ENCODE measurements at places on chromosomes 2 and 18.

DNA sequence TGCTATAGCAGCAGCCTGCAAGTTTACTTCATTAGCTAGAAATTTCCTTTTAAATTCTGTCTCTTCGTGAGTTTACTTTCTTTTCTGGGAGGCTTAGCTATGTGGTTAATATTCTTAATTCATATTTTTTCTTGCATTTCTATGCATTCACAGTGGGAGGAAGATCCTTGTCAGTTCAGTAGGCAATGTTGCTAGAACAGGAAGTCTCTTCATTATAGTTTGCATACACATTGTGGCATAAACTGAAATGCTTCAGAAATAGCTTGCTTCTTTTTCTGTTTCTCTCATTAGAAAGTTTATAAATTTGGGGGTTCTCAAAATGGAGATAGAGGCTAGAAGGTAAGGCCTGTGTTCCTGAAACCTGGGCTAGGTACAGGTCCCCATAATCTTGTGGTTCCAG is 8.1 kb upstream of the ARHGAP15 start:
- H3K27me3 ChIP-seq = no peaks in the 10 kb centered on the region
- DNase-seq = no peak
- H3K4me1 ChIP-seq = no peaks in the 10 kb centered on the region
- H3K4me3 ChIP-seq = no peak overlapping the region

DNA sequence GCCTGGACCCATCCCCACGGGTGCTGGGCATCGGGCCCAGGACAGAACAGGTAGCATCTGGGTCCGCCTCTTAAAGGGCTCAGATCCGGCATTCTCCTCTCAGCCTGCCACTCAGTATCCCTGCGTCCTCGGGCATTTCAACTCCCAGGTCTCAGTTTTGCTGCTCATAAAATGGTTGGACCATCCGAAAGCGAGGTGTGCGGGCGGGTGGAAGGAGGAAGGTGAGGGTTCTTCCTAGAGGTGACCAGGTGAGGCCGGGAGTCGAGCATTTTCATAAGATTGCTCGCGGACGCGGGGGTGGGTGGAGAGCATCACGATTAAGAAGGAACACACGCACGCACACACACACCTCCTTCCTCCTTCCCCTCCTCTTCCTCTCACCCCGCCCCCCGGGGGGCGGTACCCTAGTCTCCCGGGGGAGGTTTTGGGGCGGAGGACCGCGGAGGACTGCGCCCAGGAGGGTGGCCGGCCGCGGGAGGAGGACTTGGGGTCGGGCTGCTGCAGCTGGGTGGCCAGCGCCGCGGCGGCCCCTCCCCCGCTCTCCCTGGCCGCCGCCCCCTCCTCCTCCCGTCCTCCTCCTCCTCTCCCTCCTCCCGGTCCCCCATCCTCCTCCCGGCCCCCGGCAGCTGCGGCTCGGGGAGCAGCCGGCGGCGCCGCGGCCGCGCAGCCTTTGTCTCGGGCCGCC is 97.9 kb upstream of the GPR45 start:
- no peaks in the 10 kb centered on the region for H3K27me3 ChIP-seq
- peaks cover 20% of the 10 kb centered on the region for H3K4me1 ChIP-seq
- DNase-seq = no peak

DNA sequence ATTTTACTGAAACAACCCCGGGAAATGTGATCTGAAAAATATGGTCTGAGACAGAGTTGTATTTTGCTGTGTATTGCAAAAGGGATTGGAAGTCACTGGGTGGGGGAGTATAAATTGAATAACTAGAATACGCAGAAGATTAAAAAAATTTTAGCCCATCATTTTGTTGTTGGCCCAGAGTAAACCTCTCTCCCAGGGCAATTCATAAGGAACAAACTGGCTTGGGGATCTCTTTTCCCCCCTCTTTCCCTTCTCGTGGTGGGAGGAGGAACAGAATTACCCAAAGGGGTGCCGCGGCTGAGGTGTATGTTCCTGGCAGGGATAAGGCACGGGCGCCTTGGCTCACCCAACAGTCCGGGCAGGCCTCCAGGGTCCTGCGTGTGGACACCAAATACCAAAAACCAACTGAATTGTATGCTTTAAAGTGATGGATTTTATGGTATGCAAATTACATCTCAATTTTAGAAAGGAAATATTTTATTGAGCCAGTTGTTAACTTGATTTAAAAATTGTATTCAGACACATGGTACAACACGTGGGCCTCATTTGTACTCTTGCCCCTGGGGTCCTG is 121.2 kb upstream of the SPRED2 start:
- H3K36me3 ChIP-seq = no peaks in the 10 kb centered on the region
- H3K27me3 ChIP-seq = no peaks in the 10 kb centered on the region
- H3K4me1 ChIP-seq = no peaks in the 10 kb centered on the region
- DNase-seq = no peak
- no peak overlapping the region for H3K4me3 ChIP-seq

DNA sequence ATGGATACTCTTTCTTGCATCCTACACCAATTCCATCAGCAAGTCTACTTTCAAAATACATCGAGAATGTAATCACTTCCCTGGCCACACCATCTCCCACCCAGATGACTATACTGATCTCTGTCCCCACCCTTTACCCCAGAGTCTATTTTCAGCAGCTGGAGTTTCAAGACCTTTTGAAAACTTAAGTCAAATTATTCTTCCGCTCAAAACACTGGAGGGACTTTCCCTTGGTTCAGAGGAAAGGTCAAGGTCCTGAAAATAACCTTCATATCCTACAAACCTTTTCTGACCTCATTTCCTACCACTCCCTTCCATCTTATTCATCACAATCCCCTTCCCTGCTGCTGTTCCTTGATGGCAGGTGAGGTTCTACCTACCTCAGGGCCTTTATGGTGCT is 58.8 kb upstream of the LYPD6 start:
- no peaks in the 10 kb centered on the region for H3K27me3 ChIP-seq
- no peak overlapping the region for H3K4me3 ChIP-seq
- no peaks in the 10 kb centered on the region for H3K36me3 ChIP-seq
- no peaks in the 10 kb centered on the region for H3K4me1 ChIP-seq

GRCh38 chr18:69401972-69402532 is 1.4 kb downstream of the DOK6 start:
- peak overlapping the region; percentile 46 for H3K4me3 ChIP-seq
- H3K27me3 ChIP-seq = peaks cover 5% of the 10 kb centered on the region
- DNase-seq = no peak
- H3K36me3 ChIP-seq = no peaks in the 10 kb centered on the region

- no peaks in the 10 kb centered on the region for H3K27me3 ChIP-seq
- no peak overlapping the region for H3K27ac ChIP-seq
- H3K36me3 ChIP-seq = no peaks in the 10 kb centered on the region
- H3K4me3 ChIP-seq = no peak overlapping the region
- no peak for DNase-seq
Measured at GRCh38 chr2:206480620-206481019, 37.3 kb downstream of the ADAM23 start.

- H3K27me3 ChIP-seq = no peaks in the 10 kb centered on the region
- no peaks in the 10 kb centered on the region for H3K36me3 ChIP-seq
Measured at GRCh38 chr2:85314884-85315242, 12.9 kb downstream of the TGOLN2 start.

GRCh38 chr18:68721681-68722583 is 7.0 kb upstream of the TMX3 start:
- DNase-seq = no peak
- no peaks in the 10 kb centered on the region for H3K4me1 ChIP-seq
- peak overlapping the region; percentile 5 for H3K4me3 ChIP-seq
- no peaks in the 10 kb centered on the region for H3K27me3 ChIP-seq
- no peaks in the 10 kb centered on the region for H3K36me3 ChIP-seq
